ENCODE measurements at places on chromosomes 1 and 21. TPM values are rescaled to one million over a fixed set of nuclear protein-coding genes. Genes with fewer than 3 reads are reported as not detected.

GRCh38 chr1:159958719-159959380, 4.8 kb upstream of the SLAMF9 start:
- DNase-seq: peak; percentile 31

- no peak for DNase-seq
These were observed 152.2 kb downstream of the S1PR1 start for GRCh38 chr1:101388904-101389546.

- no peak for DNase-seq
These were observed 341.4 kb upstream of the ZRANB2 start for GRCh38 chr1:71422221-71422620.

DNA sequence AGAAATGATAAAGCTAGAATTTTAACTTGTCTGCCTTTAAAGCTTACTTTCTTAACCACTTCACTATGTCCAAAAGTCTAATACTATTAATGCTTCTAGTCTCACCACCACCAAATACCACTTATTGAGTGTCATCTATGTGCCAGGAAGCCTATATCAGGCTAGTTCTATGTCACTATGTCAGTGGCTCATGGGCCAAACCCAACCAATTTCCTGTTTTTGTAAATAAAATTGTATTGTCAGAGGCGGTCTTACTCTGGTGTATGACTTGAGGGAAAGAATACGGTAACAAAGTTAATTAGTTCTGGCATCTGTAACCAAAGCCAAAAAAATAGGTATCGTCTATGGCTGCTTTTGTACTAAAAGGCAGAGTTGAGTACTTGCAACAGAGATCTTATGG, 14.8 kb downstream of the F5 start:
- no peak for DNase-seq

DNA sequence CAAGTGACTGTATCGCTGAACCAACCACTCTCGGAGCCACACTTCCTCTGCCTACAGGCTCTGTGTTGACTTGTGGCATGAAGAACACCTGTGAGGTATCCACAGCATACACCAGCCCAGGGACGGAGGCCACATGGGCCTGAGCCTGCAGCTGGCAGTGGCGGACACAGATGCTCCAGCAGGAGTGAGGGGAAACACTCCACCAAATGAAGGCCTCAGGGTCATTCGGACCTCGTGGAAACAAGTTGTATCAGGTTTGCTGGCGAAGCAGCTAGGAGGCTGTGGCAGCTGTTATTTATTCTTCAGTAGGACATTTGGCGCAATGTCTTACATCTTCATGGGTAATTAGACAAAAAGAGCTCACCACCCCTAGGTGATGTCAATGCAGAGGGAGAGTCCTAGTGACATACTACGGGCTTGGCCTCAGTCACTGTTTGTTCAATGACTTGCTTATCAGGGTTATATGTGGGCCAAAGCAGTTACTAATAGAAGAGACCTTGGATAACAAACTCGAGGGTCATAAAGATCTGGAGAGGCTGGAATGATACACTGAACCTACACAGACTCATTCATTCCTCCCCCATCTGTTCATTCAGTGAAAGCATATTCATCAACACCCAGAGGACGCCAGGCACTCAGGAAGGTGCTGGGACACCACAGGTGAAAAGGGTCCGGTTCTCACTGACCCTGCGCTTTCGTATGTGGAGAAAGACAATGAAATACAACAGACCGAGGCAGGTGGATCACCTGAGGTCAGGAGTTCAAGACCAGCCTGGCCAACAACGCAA, 11.6 kb upstream of the ETS2 start:
- DNase-seq: no peak

DNA sequence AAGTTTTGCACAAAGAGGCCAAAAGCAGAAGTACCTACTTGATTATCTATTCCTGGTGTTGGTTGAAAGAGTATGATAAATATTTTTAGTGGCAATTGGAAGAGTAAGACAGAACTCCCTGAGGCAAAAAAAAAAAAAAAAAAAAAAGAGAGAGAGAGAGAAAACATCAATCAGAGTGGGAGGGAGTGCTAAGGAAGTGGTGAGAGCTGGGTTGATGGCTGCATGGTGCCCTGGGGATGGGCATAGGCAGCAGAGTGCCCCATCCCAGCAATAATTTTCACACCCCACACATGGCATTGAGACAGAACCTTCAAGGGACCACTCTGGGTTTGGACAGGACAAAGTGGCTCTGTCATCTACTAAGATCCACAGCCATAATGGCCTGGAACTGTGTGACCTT, 59.4 kb upstream of the FAM20B start:
- DNase-seq: no peak

DNA sequence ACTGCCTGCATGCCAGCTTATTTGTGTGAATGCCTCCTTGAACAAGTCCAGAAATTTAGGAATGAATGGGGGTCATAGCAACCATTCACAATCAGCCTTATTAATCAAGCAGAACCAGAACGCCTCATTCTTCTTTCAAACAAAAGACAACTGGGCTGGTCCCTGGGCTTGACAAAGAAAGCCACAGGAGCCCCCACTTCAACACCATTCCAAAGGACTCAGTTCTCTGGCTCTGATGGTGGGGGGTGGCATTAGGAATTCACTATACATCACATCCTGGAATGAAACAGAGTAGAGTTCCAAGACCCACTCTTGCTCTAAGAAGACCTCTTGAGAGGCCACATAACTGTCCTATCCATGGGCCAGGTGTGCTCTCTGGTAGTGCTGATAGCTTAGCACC, 186.6 kb upstream of the ST6GALNAC5 start:
- no peak for DNase-seq

DNA sequence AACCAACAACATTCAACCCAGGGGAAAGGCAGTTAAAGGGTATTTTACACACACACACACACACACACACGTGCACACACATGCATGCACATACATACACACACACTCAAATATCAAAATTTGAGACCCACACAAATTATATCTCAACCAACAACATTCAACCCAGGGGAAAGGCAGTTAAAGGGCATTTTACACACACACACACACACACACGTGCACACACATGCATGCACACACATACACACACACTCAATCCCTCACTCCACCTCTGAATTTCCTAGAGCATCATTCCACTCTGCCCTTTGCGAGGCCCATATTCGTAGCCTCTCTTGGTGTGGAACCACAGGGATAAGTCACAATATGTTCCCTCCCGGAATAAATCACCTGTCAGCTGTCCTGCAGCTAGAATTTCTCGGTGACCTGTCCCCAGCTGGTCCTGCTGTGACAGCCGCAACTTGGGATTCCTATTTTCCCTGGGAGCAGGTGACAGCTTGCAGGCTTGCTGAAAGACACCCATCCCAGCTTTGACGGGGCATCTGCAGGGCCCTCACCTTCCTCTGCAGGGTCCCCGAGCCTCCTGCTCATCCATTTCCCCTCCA, 122.7 kb downstream of the PSMG1 start:
- no peak for DNase-seq

MARCKSL1 gene
- total RNA-seq: 8.9 TPM

SYCP1 gene
- total RNA-seq: not detected

DNA sequence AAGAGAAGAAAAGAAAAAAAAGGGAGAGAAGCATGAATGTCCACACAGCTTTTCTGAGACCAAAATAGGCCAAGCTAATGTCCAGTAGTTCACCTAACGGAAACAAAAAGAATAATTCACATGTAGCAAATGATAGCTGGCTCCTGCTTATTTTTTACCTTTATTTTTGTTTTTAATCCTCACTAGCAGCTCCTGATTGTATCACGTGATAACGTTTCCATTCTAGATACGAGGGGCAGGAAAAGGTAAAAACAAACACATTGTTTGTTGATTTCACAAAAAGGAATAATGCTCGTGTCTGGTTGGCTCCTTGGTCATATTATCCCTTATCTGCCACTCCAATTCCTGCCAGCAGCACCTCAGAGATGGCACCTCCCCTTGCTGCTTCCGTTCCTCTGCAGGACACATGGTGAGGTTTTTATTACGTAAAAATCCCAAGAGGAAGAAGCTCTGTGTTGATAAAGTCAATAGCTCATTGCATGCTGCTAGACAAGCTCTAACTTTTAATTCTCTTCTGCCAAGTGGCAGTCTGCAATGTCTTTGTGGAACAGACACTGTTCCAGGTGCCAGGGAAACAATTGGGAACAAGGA, 201.7 kb downstream of the CRB1 start:
- DNase-seq: no peak

DNA sequence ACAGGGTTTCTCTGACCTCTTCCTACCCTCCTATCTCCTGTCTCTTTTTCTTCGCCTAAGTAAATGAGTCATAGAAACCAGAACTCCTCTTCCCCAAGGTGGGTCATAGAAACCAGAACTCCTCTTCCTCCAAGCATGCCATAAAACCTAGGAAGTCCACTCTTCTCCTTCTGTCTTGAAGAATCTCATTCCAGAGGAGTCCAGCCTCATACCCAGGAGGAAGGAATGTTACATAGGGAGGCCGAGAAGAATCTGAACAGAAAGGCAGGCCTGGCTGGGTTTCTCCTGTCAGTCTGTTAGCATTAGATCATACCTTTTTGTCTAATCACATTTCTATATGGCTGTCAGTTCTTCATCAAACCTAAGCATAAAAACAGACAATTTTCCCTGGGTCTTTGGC, 47.5 kb upstream of the WLS start:
- DNase-seq: no peak

GRCh38 chr1:30903343-30904034, 5.1 kb downstream of the SDC3 start:
- no peak for DNase-seq

GRCh38 chr1:53186533-53186932, 10.1 kb upstream of the CPT2 start:
- no peak for DNase-seq

- DNase-seq: no peak
These were observed 12.0 kb upstream of the VAMP4 start for GRCh38 chr1:171753685-171754352.

GRCh38 chr1:169266133-169266532, 101.5 kb downstream of the NME7 start:
- DNase-seq: no peak

TUFT1 gene
- 168 TPM for total RNA-seq

SIM2 gene
- total RNA-seq: 0.36 TPM

GRCh38 chr1:118335331-118335732, 150.3 kb upstream of the SPAG17 start:
- no peak for DNase-seq

- no peak for DNase-seq
These were observed 32.8 kb upstream of the RNF11 start for GRCh38 chr1:51203121-51203873.

- DNase-seq: no peak
These were observed 178.7 kb downstream of the GABPA start for GRCh38 chr21:25913479-25913878.

DNA sequence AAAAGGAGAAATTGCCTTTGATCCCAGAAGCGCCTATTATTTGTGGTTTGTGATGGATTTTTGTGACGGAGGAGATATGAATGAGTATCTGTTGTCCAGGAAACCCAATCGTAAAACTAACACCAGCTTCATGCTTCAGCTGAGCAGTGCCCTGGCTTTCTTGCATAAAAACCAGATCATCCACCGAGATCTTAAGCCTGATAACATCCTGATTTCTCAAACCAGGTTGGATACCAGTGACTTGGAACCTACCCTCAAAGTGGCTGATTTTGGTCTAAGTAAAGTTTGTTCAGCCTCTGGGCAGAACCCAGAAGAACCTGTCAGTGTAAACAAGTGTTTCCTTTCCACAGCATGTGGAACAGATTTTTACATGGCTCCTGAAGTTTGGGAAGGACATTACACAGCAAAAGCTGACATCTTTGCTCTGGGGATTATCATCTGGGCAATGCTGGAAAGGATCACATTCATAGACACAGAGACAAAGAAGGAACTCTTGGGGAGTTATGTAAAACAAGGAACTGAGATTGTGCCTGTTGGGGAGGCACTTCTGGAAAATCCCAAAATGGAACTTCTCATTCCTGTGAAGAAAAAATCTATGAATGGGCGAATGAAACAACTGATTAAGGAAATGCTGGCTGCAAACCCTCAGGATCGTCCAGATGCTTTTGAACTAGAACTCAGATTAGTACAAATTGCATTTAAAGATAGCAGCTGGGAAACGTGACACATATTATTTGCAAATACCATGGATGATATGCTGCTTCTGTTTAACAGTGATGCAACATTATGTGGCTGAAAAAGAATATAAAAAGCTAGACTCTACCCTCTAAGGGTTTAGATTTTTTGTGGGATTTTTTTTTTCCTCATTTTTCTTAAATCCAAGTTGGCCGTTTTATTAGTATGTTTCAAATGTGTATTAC, 10.5 kb downstream of the PDIK1L start:
- no peak for DNase-seq

FCRL3 gene
- not detected for total RNA-seq

GRCh38 chr1:6603238-6603914, 707 bp upstream of the KLHL21 start:
- peak; percentile 93 for DNase-seq

PRR9 gene
- total RNA-seq: 0.38 TPM

FAM177B gene
- not detected for total RNA-seq

DNA sequence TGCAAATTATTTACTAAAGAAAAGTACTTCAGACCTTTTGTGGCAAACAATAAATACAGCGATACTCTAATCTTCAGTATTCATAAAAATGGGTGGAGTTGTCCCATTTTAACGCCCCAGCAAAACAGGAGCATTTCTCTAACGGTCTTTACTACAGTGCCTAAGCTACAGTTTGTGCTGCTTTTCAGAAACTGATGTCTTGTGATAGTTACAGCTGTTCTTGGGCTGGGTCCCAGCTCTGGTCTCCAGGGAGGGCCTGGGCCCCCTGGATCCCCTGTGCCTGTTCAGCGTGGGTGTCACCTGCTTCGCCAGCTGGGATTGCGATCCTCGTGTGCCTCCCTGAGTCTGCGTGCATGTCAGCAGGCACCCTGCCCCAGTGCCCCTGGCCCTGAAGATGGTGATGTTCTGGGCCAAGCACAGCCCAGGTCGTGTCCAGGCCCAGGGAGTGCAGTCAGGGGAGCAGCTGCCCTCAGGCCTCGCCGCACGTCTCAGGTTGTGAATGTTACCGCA, 64.0 kb upstream of the DIP2A start:
- DNase-seq: no peak

RPE65 gene
- not detected for total RNA-seq

DNA sequence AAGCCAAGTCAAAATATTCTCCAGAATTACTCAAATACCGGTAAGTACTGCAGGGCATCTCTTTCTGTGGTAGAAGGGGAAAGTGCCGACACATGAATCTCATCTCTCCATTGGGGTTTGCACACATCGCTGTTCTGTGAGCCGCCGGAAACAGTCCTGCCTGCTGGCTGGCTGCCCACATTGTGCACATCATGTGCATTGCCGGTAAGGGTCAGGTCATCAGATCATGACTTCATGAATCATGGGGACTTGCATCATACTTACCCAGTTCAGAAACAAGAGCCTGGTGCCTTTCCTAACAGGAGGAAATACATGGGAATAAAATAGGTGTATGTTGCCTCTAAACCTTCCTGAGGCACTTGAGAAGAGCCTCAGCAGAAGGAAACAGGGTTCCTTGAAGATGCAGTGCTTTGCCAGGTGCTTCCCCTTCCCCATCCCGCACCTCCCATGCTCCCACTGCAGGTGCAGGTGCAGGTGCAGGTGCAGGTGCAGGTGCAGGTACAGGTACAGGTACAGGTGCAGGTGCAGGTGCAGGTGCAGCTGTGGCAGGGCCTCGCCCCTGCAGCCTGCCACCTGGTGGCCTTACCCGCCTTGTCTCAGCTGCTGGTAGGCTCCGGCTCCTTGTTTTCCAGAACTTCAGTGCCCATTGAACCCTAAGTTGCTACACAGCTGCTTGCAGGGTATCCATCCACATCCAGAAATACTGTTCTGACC, 26.5 kb downstream of the GPR137B start:
- DNase-seq: peak; percentile 93

EFNA3 gene
- 143 TPM for total RNA-seq

Measured in lower leg skin (tissue), 4 donors.